ENCODE measurements at places on chromosomes 7 and 10. TPM values are rescaled to one million over a fixed set of nuclear protein-coding genes. Genes with fewer than 3 reads are reported as not detected.

Gene BAIAP2L1
- total RNA-seq = 4.9 TPM

DNA sequence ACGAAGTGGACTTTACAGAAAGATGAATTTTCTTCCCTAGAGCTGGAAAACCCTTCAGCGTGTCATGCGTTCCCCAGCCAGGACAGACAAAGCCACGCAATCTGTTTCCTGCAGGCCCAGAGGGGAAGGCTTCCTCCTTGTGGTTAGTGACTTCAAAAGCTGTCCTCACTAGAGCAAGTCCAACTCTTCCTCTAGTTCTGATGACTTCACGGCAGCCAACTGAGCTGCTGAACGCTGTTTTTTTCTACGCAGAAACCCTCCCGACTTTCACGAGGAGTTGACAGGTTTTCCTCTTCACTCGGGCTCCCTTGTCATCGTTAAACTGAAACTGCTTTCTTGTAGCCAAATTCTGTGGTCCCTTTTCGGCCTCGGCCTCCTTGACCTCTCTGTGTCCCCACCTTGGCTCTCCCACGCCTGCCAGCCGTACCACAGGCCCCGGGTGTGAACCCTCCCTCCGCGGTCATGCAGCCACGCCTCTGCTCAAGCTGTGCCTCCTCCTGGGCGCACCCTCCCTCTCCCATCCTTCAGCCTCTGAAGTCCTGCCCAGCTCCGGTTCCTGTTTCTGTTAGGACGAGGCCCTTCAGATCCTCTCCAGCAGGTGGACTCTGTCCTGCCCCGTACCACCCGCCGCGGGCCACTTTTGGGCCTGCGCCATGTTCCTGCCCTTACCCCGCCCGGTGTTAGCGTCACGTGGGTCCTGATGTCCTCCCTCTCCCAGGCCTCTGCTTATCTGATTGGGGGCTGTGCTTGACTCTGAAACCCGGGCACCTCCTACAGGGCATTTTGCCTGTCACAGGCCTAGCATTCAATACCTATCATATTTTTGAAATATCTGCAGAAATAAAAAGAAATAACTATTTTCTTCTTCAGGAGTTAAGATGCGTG is 39.3 kb downstream of the CUX1 start:
- peak; percentile 42 for DNase-seq

- no peak for DNase-seq
Observed at GRCh38 chr7:76998285-76998589, 33.9 kb downstream of the SPDYE17 start.

Gene ENKUR
- total RNA-seq = 0.95 TPM

Gene LRRC4
- 3.2 TPM for total RNA-seq

- no peak for DNase-seq
Observed at GRCh38 chr7:3156508-3156907, 112.8 kb upstream of the CARD11 start.

- DNase-seq = no peak
Observed at GRCh38 chr10:34861293-34862021, 46.4 kb upstream of the PARD3 start.

- DNase-seq = no peak
Observed at GRCh38 chr7:98753989-98754479, 115.8 kb downstream of the TMEM130 start.

Gene PAPOLB
- 2.2 TPM for total RNA-seq

Gene PVRIG
- 0.21 TPM for total RNA-seq

Gene PDLIM1
- total RNA-seq = 24.4 TPM

GRCh38 chr10:62981096-62981495 is 152.0 kb upstream of the NRBF2 start:
- DNase-seq = no peak

DNA sequence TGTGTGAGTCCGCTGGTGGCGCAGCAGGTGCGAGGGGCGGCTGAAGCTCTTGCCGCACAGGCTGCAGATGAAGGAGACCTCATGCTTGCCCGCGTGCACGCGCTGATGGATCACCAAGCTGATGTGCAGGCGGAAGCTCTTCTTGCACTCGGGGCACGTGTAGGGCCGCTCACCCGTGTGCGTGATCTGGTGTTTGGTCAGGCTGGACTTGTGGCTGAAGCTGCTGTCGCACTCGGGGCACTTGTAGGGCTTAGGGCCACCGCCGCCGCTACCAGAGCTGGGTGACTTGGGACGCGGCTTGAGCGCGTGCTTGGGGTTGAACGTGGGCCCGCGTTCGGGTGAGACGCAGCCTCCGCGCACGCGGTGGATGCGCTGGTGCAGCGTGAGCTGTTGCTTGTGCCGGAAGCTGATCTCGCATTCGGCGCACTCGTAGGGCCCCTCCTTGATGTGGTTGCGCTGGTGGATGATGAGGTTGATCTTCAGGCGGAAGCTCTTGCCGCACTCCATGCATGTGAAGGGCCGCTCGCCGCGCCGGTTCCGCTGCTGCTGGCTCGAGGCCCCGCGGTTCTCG is 28.7 kb downstream of the ZNF777 start:
- DNase-seq = no peak

- DNase-seq = no peak
Observed at GRCh38 chr10:89302625-89303024, 779 bp downstream of the IFIT2 start.

GRCh38 chr10:26407406-26407969 is 30.7 kb upstream of the APBB1IP start:
- no peak for DNase-seq

Gene UTF1
- not detected for total RNA-seq

- no peak for DNase-seq
Observed at GRCh38 chr7:424301-424935, 95.2 kb downstream of the PDGFA start.

Gene SPDYE3
- not detected for total RNA-seq

Gene KNDC1
- total RNA-seq = 1.2 TPM

Gene SFMBT2
- 30.9 TPM for total RNA-seq

DNA sequence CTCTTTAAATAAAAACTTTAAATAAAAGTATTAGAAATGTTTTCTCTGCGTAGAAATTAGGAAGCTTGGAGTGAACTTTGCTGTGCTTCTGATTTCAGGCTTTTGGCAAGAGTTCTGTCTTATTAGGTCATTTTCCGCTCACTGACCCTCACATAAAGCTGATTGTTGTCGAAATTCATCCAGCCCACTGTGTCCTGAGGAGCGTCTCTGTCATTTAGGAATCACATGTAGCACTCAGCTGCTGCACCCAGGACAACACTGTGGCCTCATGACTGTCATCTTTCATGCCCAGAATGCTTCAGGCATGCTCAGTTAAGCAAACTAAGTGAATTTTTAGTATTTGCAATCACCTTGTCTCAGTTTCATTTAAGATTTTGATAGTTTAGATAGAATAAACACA is 57.8 kb upstream of the MSRB2 start:
- no peak for DNase-seq

GRCh38 chr10:113177156-113177935 is 227.3 kb downstream of the TCF7L2 start:
- DNase-seq = peak; percentile 23

DNA sequence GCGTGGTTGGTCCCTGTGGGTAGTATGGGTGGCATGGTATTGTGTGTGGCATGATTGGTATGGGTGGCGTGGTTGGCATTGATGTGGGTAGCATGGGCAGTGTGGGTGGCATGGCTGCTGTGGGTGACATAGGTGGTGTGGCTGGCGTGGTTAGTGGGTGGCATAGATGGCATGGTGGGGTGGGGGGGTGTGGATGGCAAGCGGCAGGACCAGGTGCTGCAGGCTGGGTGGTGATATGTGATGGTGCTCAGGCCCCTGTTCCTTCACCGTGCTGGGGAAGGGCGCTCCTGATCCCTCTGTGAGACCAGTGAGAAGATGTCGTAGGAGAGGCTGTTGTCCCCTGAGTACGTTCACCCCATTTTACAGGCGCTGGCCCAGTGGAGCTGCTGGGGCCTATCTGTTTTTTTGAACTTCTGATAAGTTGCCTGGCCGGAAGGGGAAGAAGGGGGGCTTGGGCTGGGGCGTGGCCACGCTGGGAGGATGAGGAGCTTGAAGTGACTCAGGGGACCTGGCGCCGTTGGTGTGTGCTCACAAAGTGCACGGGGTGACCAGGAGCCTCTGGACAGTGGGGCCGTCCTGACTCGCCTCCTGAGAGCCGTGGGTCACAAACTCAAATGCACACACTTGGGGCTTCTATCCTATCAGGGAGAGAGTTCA is 17.5 kb downstream of the INPP5A start:
- no peak for DNase-seq

- no peak for DNase-seq
Observed at GRCh38 chr10:110790913-110791506, 80.7 kb upstream of the PDCD4 start.

Gene LRRC17
- 200 TPM for total RNA-seq

Gene CDHR1
- 0.32 TPM for total RNA-seq

Gene AGAP6
- total RNA-seq = 8.2 TPM

GRCh38 chr7:101121991-101122932 is 4.6 kb upstream of the SERPINE1 start:
- peak; percentile 81 for DNase-seq

DNA sequence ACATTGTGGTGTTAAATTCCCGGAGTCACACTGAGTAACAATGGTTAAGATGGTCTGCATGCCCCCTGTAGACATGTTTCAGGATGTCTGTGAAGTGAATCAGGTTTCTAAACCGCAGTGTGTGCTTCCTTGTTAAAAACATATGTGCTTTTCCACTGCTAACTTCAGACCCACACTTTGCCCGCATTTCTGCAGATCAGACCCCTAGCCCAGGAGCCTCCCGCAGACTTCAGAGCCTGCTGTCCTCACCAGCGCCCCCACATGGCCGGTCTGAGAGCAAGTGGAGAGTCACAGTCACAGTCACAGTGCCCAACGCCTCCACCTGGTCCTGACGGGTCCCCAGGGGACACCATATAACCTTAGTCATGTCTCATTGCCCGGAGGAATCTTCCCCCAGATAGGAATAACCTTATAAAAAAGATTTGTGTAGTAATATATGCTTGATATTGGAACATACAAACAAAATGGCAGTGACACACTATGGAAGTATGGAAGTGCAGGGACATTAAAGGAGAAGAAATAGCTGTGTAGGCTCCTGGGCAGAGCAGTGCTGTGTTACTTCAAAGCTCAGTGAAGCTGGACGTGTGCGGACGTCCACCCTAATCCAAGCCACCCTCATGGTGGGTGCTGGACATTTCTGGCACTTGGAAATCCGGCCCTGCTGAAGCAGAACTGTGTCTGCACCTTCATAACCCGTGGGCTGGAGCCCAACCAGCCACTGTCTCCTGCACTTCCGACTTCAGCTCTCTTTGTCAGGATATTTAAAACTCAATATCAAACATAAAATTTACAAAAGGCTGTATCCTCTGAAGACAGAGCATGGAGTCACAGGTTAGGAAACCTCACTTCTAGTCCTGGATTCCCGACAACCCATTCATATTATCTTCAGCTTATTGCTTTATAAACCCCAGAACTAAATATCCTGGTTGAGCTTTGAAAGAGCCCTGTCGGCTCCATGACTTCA is 29.0 kb downstream of the GSTO2 start:
- DNase-seq = no peak

DNA sequence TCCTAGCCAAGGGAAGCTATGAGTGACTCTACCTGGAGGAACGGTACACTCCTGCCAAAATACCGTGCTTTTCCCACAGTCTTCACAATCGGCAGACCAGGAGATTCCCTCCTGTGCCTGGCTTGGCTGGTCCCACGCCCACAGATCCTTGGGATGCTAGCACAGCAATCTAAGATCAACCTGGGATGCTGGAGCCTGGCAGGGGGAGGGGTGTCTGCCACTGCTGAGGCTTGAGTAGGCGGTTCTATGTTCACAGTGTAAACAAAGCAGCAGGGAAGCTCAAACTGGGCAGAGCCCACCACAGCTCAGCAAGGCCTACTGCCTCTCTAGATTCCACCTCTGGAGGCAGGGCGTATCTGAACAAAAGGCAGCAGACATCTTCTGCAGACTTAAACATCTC is 295.3 kb downstream of the ELMO1 start:
- DNase-seq = no peak

Gene C10orf53
- not detected for total RNA-seq

Gene CABCOCO1
- 2.0 TPM for total RNA-seq

Gene KLF6
- total RNA-seq = 69.8 TPM

Gene RBP4
- 1.9 TPM for total RNA-seq

DNA sequence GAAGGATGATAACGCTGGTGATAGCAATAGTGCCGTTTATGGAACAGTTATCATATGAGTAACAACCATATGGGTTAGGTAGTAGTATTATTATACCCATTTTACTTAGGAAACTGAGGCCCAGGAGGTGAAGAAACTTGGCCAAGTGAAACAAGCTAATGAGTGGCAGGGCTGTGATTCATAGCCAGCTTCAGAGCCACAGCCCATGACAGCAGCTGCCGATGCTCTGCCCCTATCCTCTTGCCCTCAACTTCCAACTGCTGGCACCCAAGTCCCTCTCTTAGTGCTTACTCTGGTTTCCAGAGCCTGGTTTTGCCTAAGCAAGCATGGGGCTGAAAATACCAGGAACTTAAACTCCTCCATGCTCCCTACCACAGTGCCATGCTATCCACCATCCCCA is 12.3 kb downstream of the SH3PXD2A start:
- DNase-seq = no peak

- no peak for DNase-seq
Observed at GRCh38 chr10:86077271-86077670, 289.3 kb downstream of the GRID1 start.

- DNase-seq = no peak
Observed at GRCh38 chr10:127612-128432, 7.4 kb upstream of the ZMYND11 start.

Gene MARVELD1
- total RNA-seq = 34.0 TPM

GRCh38 chr10:76133597-76134255 is 702.3 kb downstream of the LRMDA start:
- DNase-seq = no peak

GRCh38 chr10:22427101-22427500 is 81.8 kb downstream of the SPAG6 start:
- DNase-seq = no peak

Gene RHOBTB1
- 45.8 TPM for total RNA-seq

GRCh38 chr7:28315565-28316410 is 96.5 kb upstream of the CREB5 start:
- peak; percentile 23 for DNase-seq

Gene ADRB1
- 1.7 TPM for total RNA-seq

DNA sequence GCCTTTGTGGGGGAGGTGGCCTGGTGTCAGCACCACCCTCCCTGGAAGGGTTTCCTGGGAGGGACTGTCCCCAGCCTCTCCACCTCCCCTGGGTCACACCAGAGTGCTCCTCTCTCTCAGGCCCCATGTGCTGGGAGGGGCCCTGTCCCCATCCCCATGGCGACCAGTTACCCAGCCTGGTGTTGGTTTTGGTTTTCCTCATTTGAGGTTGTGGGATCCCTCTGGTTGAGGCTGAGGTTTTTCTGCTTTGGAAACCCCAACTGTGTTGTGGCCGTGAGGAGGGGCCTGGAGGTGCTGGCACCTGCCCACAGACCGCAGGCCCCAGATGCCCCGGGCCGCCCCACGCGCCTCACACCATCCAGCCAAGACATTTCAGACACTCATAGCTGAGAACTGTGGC is 106.3 kb downstream of the GRK5 start:
- DNase-seq = no peak

DNA sequence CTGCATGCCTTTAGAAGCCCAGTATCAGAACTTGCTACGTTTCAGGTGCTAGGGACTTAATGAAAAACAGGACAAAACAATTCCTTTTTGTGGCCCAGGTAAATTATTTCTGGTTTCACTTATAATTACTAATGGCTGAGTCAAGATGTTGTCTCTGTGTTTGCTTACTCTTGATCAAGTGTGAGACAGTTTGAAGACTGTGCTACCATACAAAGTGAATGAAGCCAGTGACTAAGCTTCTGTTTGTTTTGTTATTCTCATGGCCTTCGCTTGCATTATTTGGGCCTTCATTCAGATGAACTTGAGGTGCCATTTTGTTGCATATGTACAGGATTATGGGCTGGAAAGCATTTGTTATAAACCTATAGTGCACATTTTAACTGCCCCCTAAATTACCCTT is 17.9 kb downstream of the SMNDC1 start:
- no peak for DNase-seq

- peak; percentile 39 for DNase-seq
Observed at GRCh38 chr10:114754445-114755320, 66.9 kb upstream of the FHIP2A start.
